ENCODE measurements at places on chromosomes 5 and 9. TPM values are rescaled to one million over a fixed set of nuclear protein-coding genes. Genes with fewer than 3 reads are reported as not detected.

DNA sequence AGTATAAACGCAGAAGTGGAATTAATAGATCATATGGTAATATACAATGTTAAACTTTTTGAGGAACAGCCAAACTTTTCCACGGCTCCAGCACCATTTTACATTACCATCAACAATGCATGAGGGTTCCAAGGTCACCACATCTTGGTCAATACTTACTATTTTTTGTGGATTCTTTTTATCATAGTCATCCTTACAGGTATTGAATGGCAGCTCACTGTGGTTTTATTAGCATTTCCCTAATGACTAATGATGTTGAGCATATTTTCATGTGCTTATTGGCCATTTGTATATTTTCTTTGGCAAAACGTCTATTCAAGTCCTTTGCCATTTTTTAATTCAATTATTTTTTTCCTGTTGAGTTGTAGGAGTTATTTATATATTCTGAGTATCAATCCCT lies 14.1 kb upstream of the RAPGEF6 start:
- no peak for DNase-seq
- H3K27me3 ChIP-seq, result no peaks in the 10 kb centered on the region
- H3K4me1 ChIP-seq, result no peaks in the 10 kb centered on the region
- H3K4me3 ChIP-seq, result no peak overlapping the region
- no peaks in the 10 kb centered on the region for H3K36me3 ChIP-seq
- H3K27ac ChIP-seq, result no peak overlapping the region

DNA sequence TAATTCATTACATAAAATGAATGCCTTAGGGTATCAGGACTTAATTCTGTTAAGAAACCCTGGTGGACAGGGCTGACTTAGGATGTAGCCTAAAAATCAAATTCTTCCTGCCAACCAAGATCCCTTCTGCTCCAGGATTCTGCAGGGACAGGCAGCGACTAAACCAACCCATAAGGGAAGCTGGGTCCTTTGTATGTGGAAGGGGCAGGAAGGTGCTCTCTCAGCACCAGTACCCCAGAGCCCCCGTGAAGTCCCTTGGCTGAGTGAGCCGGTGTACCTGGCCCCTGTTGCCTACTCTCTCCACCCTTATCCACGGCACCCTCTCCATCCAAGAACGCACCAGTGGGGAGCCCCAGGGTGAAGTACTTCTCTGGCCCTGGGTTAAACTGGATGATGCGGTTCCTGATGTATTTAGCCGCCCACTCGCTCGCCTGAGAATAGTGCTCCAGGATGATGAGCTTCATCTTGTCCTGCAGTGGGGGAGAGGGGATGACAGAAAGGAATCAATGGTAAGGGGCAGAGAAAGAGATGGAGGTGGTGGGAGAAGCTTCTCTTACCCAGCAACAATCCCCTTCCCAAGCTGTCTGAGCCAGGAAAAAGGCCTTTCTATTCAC lies 1.1 kb downstream of the GNPDA1 start:
- H3K36me3 ChIP-seq, result no peaks in the 10 kb centered on the region
- peaks cover 3% of the 10 kb centered on the region for H3K4me1 ChIP-seq
- no peaks in the 10 kb centered on the region for H3K27me3 ChIP-seq
- no peak for DNase-seq
- H3K4me3 ChIP-seq, result no peak overlapping the region
- peak overlapping the region; percentile 78 for H3K27ac ChIP-seq

DNA sequence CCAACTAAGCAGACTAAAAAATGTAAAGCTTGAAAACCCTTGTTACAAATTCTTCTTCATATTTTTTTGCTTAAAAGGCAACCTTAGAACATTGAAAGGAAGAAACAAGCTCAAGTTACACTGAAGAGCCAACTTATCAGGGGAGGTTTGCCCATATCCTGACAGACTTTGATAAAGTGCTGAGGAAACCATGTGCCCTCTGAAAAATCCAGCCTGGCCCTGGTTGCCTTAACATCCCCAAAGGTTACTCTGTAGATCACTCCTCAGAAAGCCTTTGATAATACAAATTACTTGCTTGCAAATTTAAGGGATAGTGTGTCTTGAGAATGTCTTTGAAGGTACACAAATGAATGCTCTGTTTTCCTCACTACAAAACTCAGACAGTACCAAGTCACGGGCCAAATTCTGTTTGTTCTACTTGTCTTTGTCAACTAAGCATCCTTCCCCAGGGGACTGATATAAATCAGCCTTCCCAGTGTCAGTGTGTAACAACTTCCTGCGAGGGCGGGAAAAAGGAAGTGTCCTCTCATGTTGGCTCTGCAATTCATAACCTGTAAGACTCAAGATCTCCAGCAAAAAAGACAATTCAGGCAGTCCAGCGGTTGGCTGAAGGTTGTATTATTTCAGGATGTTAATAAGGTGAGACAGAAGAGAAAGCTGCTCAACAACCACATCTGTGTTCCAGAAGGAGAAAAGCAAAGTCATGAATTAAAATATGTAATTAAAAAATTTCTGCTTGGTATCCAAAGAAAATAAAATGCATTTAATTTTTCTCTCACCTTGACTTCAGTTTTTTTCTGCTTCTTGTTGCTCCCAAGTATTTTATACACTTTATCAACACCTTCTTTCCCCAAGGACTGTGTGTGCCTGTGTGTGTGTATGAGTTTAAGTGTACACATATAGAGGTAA lies 199.9 kb downstream of the PIK3R1 start:
- H3K4me3 ChIP-seq, result no peak overlapping the region
- H3K27ac ChIP-seq, result no peak overlapping the region

GRCh38 chr5:172782169-172783039 lies 11.4 kb upstream of the DUSP1 start:
- H3K36me3 ChIP-seq, result no peaks in the 10 kb centered on the region
- no peak overlapping the region for H3K27ac ChIP-seq
- H3K4me3 ChIP-seq, result no peak overlapping the region
- H3K4me1 ChIP-seq, result peaks cover 11% of the 10 kb centered on the region
- no peaks in the 10 kb centered on the region for H3K27me3 ChIP-seq
- no peak for DNase-seq

DNA sequence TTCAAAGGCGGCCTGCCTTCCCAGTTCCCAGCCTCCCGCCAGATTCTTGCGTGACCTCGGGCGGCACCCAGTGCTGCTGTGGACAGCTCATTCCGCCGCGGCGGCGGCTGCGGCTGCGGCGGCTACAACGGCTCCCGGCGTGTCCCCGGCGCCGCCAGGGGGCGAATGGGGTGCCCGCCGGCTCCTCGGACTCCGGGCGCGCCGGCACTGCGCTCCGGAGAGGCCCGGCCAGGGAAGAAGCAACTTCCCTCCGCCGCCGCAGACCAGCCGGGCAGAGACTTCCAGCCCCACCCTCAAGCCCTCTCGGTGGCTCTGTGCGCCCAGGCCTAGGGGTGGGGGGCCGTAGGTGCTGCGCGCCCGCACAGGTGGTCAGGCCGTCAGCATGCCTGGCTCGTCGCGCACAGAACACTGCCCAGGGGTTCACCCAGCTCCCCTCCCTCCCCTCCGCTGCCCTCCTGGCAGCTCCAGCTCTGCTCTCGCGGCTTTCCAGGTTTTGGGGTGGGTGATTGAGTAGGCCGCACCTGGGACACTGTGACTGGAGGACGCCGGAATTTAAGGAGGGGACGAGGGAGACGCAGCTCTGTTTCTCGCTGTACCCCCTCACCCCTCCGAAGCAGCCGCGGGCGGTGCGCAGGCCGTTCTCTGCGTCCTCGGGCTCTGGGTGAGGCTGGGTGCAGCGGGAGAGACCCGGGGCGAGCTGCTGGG lies 20.2 kb downstream of the IGIP start:
- DNase-seq, result peak; percentile 87
- peak overlapping the region; percentile 54 for H3K4me3 ChIP-seq
- no peaks in the 10 kb centered on the region for H3K36me3 ChIP-seq
- peaks cover 26% of the 10 kb centered on the region for H3K4me1 ChIP-seq

DNA sequence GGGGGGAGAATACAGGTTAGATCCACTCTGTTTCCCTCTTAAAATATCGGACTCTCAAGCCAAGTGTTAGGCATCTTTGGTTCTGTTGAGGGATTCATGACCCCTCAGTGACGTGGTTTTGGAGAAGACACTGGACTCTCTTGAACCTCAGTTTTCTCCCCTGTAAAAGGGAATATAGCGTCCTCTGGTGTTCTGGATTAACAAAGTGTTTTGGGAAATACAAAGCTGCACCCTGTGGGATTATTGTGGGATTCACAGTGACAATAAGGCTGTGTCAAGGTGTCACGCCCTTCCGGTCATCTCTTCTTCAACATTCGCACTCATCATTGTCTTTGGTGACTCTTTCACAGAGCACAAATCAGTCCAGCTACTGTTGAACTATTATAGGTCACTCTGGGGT lies 139.0 kb downstream of the IRX1 start:
- H3K4me3 ChIP-seq, result no peak overlapping the region
- H3K27me3 ChIP-seq, result no peaks in the 10 kb centered on the region
- H3K4me1 ChIP-seq, result no peaks in the 10 kb centered on the region
- H3K36me3 ChIP-seq, result no peaks in the 10 kb centered on the region

GRCh38 chr5:100803397-100803796 lies 99.7 kb downstream of the ST8SIA4 start:
- no peaks in the 10 kb centered on the region for H3K27me3 ChIP-seq
- no peak overlapping the region for H3K4me3 ChIP-seq
- no peak overlapping the region for H3K27ac ChIP-seq
- DNase-seq, result no peak
- no peaks in the 10 kb centered on the region for H3K36me3 ChIP-seq

GRCh38 chr5:30100148-30100713 lies 1093.3 kb upstream of the CDH6 start:
- H3K27ac ChIP-seq, result no peak overlapping the region
- H3K4me3 ChIP-seq, result no peak overlapping the region

DNA sequence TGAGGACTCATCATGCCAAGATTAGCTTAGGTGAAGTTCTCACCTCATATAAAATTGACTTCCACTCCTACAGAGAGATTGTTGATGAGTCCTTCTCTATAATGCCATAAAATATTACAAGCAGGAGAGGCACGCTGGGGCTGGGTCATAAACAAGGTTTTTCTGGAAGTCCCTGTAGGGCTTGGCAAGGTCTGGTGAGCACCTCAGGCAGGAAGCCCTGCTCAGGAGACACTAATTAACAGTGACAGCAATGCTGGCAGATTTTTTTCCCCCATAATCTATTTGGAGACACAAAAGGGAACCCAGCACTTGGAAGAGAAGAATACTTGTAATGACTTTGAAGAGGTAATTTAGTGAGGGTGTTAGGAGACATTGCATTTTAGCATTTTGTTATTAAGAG lies 118.7 kb downstream of the DIRAS2 start:
- H3K36me3 ChIP-seq, result no peaks in the 10 kb centered on the region
- H3K27me3 ChIP-seq, result no peaks in the 10 kb centered on the region
- H3K4me3 ChIP-seq, result no peak overlapping the region
- no peak for DNase-seq
- no peak overlapping the region for H3K27ac ChIP-seq

DNA sequence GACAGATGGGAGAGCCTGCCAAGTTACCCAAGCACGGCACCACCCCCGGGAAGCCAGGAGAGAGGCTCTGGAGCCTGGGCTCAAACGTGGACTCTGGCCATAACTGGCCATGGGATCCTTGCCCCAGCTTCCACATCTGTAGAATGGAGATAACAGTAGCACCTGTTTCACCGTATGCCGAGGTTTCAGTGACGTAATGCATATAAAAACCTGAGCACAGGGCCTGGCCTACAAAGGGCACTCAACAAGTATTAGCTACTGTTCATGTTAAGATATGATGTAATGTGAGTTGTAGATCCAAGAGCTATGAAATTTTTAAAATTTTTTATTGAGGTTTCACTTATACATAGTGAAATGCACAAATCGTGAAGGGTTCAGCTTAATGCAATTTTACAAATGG lies 82.2 kb upstream of the BARHL1 start:
- H3K36me3 ChIP-seq, result no peaks in the 10 kb centered on the region
- no peaks in the 10 kb centered on the region for H3K4me1 ChIP-seq
- no peak overlapping the region for H3K4me3 ChIP-seq
- DNase-seq, result no peak
- no peaks in the 10 kb centered on the region for H3K27me3 ChIP-seq
- no peak overlapping the region for H3K27ac ChIP-seq

- peak; percentile 66 for DNase-seq
- H3K27ac ChIP-seq, result peak overlapping the region; percentile 37
- no peaks in the 10 kb centered on the region for H3K27me3 ChIP-seq
- peaks cover 39% of the 10 kb centered on the region for H3K4me1 ChIP-seq
- H3K4me3 ChIP-seq, result no peak overlapping the region
- no peaks in the 10 kb centered on the region for H3K36me3 ChIP-seq
Measured at GRCh38 chr9:135990468-135991429, 29.6 kb upstream of the UBAC1 start.

GRCh38 chr5:107474361-107474715 lies 196.4 kb downstream of the EFNA5 start:
- H3K4me1 ChIP-seq, result no peaks in the 10 kb centered on the region
- DNase-seq, result no peak
- H3K36me3 ChIP-seq, result no peaks in the 10 kb centered on the region
- no peak overlapping the region for H3K4me3 ChIP-seq

PCDHAC2 gene
- 0.18 TPM for total RNA-seq

SETX gene
- total RNA-seq, result 106 TPM

STOML2 gene
- total RNA-seq, result 84.2 TPM

GPX3 gene
- total RNA-seq, result 665 TPM

FSD1L gene
- total RNA-seq, result 10.1 TPM

NINJ1 gene
- total RNA-seq, result 53.1 TPM

TAF11L3 gene
- not detected for total RNA-seq

PCDHGB6 gene
- total RNA-seq, result 7.4 TPM

Measured in Peyer's patch (tissue), 4 donors.